Stimulated activated CD4-positive, alpha-beta T cell treated with anti-CD3 and anti-CD28 coated beads, Interleukin-4, amount 100 ng/mL, for 1 hour (primary cell): ENCODE measurements at places on chromosomes 2 and 18.
A peak's percentile ranks its signal among the peaks of the same experiment; 100 is the strongest.

DNA sequence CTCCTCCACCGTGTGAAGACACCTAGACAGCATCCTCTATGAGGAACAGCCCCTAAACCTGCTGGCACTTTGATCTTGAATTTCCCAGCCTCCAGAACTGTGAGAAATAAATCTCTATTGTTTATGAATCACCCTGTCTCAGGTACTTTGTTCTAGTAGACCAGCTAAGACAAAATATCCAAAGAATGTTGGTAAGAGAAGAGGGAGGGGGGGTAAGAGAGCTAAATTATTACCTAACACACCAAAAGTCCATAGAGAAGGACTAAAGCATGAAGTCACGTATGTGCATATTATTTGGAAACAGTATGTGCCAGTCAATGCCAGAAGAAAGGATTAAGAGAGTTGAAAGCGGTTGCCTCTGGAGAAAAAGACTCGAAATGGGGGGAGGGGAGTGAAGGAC is 211.0 kb downstream of the SP3 start:
- no peak for DNase-seq

GRCh38 chr18:56067969-56068671 is 480.1 kb upstream of the TCF4 start:
- DNase-seq = no peak

- DNase-seq = no peak
These were observed 348.6 kb downstream of the TNS1 start for GRCh38 chr2:217654168-217654567.

- DNase-seq = no peak
These were observed 35.5 kb downstream of the STAT1 start for GRCh38 chr2:190978389-190979053.

DNA sequence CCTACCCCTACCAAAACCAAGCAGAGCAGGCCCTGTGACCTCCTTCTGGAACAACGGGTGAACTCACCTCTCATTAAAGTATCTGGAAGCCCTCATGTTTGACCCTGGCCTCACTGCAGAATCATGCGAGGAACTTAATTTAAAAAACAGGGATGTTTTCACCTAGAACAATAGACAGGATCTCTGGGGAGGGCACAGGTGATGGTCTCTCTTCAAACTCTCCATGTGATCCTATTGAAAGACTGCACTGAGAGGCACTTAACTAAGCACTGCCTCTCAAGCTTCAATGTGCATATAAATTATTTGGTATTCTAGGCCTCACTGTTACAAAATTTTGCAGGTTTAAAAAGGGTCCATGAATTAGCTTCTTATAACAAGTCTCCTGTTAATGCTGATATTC is 7.5 kb downstream of the ZNF519 start:
- no peak for DNase-seq

- peak; percentile 55 for DNase-seq
These were observed 50.3 kb downstream of the ARL4C start for GRCh38 chr2:234446404-234447076.

DNA sequence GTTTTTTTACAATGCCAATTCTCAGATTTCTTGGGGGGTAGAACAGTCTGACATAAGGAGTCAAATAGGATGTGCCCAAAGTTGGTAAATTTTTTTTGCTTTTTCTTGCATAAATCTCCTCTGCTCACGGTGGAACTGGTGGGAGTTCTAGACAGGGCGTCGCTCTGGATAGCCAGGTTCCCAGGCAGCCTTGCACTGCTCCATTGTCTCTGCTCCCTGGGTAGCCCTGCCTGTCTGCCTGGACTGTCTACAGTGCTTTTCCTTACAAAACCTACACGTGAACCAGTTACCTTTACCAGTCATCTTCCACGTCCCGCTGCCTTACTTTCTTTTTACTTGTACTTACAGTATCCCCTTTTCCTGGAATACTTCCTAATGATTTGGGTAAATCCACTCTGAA is 117.1 kb downstream of the ZNF407 start:
- no peak for DNase-seq

DNA sequence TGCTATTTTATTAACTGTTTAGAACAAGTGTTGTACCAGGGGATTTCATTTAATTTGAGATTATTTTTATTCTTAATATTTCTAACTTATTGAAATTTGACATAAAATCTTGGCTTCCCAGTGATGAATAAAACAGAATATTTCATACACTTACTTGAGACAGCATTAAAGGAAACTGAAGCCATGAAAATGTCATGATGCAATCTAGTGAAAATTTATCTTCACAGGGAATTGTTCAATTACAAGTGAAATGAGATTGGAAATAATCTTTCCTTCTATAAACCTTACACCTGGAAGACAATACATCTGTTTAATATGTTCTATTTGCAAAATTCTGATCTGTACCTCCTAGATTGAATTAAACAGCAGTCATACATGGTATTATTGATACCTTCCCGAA is 511.0 kb upstream of the CDH7 start:
- DNase-seq = no peak

- DNase-seq = no peak
These were observed 291.2 kb downstream of the ALPK2 start for GRCh38 chr18:58337686-58338085.

GRCh38 chr2:105778080-105778607 is 33.4 kb downstream of the NCK2 start:
- DNase-seq = no peak

GRCh38 chr2:159462201-159462785 is 154.1 kb downstream of the BAZ2B start:
- no peak for DNase-seq

- no peak for DNase-seq
These were observed 25.3 kb upstream of the TNS1 start for GRCh38 chr2:218028189-218028495.

- DNase-seq = no peak
These were observed 283.9 kb upstream of the CRIM1 start for GRCh38 chr2:36071698-36072097.

- no peak for DNase-seq
These were observed 178.9 kb upstream of the FANCL start for GRCh38 chr2:58419983-58420382.

DNA sequence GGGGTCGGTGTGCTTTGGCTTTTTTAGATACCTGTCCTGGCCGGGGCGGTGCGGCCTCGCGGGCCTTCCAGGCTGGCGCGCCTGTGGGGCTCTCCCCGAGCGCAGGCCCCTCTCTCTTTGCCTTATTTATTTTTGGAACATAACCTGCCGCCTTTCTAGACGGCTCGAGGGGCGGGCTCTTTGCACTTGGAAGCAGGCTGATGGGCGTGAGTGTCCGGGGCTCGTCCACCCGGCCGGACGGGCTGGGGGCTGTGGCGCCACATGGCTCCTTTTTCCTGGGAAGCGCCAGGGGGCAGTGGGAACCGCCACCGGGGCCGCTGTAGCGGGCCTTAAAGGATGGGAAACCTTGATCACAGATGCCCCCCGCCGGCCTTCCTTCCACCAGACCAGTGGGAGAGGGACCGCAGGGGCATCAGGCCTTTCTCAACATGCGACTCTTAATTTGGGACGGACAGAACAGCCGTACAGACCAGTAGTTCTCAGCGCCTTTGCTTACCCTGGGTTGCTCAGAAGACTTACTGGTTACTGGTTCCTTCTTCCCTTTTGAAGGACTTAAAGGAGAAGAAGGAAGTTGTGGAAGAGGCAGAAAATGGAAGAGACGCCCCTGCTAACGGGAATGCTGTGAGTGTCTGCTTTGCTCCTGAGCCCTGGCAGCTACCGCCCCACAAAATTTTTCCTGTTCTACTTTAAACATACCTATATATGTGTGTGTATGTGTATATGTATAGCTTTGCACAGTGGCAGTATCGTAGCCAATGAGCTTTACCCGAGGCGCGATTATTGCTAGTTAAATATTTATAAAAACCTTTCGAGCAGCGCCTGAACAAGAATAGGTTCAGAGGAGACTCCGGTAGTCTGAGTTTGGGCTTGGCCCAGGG is 2.7 kb downstream of the PTMA start:
- peak; percentile 23 for DNase-seq

DNA sequence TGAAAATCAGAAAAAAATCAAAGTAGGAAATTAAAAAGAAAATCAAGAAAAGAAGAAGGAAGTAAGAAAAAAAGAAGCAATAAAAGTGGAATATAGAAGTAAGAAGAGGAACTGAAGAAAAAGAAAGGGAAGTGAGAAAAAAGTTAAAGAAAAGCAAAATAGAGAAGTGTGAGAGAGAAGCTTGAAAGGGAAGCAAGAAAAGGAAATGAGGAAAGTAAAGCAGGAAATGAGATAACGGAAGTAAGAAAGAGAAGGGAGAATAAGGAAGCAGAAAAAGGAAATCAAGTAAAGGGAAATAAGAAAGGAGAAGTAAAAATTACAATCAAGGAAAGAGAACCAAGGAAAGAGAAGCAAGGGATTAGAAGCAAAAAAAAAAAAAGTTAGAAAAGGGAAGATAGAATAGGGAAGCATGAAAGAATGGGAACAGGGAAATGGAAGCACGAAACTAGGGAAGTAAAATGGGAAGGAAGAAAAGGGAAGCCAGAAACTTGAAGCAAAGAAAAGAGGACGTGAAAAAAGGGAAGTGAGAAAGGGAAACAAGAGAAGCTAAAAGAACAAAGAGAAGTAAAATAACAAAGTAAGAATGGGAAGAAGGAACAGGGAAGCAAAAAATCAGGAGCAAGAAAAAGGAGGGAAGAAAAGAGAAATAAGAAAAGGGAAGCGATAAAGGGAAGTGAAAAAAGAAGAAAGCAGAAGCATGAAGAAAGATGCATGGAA is 243.3 kb upstream of the NCKAP5 start:
- DNase-seq = no peak

GRCh38 chr2:190205657-190206056 is 114.0 kb downstream of the HIBCH start:
- DNase-seq = no peak

- DNase-seq = no peak
These were observed 76.4 kb downstream of the AP1S3 start for GRCh38 chr2:223760838-223761502.

DNA sequence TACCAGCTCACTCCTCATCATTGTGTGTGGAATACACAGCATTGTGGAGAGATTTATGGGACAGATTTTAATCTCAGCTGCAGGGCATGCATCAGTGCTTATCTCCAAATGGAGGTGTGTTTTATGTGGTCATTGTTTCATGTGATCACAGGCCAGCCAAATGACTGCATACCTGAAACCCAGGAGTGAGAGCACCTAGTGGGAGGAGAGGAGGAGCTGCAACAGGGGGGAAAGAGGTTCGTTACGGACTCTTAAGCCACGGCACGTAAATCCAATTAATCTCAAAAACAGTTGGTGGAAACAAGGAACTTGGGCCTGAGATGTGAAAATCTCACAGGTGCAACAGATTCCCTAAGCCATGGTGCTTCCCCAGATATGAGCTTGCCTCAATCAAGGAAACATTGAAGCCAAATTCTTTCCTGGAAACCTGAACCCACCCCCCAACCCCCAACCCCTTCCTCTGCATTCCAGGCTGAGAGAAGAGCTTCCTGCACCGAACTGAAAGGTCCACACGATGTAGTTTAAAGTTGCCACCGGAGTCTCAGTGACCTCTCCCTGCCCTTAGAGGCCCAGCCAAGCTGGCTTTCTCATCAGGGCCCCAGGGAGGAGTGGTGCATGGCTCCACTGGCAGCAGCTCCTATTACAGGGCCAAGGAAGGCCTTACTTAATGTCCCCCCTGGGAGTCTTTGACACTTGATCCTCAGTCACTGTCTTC is 167.4 kb downstream of the C1D start:
- DNase-seq = no peak

GRCh38 chr2:217742841-217743240 is 260.0 kb downstream of the TNS1 start:
- no peak for DNase-seq

GRCh38 chr2:157940024-157940423 is 63.9 kb upstream of the ACVR1 start:
- DNase-seq = no peak

DNA sequence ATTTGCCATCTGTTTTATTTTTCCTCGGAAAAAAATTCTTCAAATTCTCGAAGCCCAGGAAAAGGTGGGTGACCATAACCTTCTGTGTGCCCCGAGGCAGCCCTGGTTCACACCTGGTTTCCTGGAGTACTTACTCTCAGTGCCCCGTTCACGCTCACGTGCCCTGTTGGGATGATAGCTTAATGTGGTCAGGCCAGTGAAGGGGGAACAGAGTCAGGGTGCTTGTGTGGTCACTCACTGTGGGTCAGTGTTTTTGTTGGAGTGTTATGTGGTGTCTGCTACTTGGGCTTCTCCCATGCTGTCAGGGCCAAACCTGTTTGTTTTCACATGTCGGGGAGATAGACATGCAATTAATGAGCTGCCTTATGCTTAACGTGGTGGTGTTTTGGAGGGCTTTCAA is 78.1 kb downstream of the MAP4K4 start:
- no peak for DNase-seq

GRCh38 chr2:64666810-64667438 is 13.2 kb upstream of the SERTAD2 start:
- DNase-seq = no peak

- no peak for DNase-seq
These were observed 44.2 kb upstream of the ITSN2 start for GRCh38 chr2:24404491-24404921.
